ENCODE measurements at places on chromosomes 12 and 14. TPM values are rescaled to one million over a fixed set of nuclear protein-coding genes. Genes with fewer than 3 reads are reported as not detected.

RAD51AP1 gene
- total RNA-seq = 7.6 TPM

GRCh38 chr14:53953002-53953827 lies 3.4 kb downstream of the BMP4 start:
- peak; percentile 83 for DNase-seq

CCDC177 gene
- total RNA-seq = not detected

DNA sequence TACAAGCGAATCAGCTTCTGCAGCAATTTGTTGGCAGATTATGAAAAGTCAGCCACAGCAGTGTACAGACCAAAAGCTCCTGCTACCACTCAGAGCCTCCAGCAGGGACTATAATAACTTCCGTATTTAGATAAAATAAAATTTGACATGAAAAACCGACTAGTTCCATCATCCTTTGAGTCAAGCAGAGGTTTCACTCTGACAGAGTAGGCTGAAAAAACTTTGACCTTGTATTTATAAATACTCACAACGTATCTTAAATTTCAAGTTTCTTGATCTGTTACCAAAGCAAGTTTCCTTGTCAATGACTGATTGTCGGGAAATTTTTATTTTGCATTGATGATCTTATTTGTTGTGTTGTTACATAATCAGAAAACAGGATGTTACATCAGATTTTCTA lies 283.4 kb downstream of the DAD1 start:
- no peak for DNase-seq

GRCh38 chr14:21026274-21026987 lies 1.6 kb upstream of the NDRG2 start:
- no peak for DNase-seq
